ENCODE measurements at places on chromosomes 11 and 22. TPM values are rescaled to one million over a fixed set of nuclear protein-coding genes. Genes with fewer than 3 reads are reported as not detected.

FGF4 gene
- not detected for total RNA-seq

TPBGL gene
- 0.26 TPM for total RNA-seq

ANKK1 gene
- total RNA-seq = 1.3 TPM

TRIM49D2 gene
- not detected for total RNA-seq

- no peaks in the 10 kb centered on the region for H3K27me3 ChIP-seq
- peak overlapping the region; percentile 40 for H3K27ac ChIP-seq
- H3K36me3 ChIP-seq = no peaks in the 10 kb centered on the region
- DNase-seq = peak; percentile 28
- H3K4me3 ChIP-seq = no peak overlapping the region
Observed at GRCh38 chr11:94832604-94833235, 64.6 kb downstream of the AMOTL1 start.

- H3K4me1 ChIP-seq = no peaks in the 10 kb centered on the region
- no peak for DNase-seq
- no peaks in the 10 kb centered on the region for H3K27me3 ChIP-seq
- H3K27ac ChIP-seq = no peak overlapping the region
- H3K4me3 ChIP-seq = no peak overlapping the region
Observed at GRCh38 chr11:60947700-60948099, 4.3 kb downstream of the SLC15A3 start.

DNA sequence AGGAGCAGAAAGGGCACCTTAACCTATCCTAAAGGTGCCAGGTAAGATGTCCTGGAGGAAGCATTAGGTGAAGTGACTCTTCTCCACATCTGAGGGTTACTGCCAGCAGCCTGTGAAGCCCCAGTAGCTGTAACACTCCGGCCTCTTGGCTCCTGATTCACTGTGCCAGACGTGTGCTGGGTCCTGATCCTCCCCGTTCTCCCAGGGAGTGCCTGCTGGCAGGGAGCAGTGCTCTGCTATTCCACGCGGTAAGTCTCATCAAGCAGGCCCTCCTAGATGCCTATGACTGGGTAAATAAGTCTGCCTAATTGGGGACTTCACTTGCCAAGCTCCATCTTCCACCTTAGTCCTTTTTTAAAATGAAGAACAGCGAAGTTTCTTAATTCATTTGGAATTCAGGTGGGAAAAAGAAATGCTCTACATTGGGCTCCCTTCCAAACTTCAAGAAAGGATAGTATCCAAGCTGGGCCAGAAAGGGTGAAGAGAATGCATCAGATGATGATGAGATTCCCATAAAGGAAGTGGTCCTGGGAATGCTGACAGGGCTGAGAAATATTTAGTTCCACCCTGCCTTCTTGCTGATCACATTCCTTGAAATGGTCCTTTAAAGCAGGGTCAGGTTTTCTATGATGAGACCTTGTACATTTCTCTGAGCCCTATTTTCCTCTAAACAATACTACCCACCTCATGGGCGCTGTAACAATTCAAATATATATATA is 188.0 kb downstream of the MAML2 start:
- no peak overlapping the region for H3K4me3 ChIP-seq
- peaks cover 11% of the 10 kb centered on the region for H3K4me1 ChIP-seq
- H3K27ac ChIP-seq = peak overlapping the region; percentile 37
- DNase-seq = no peak
- no peaks in the 10 kb centered on the region for H3K27me3 ChIP-seq

All from body of pancreas (tissue), 4 donors.